ENCODE measurements at places on chromosomes 16 and 17. TPM values are rescaled to one million over a fixed set of nuclear protein-coding genes. Genes with fewer than 3 reads are reported as not detected.

The ATXN7L3 gene
- total RNA-seq = 68.5 TPM

The KRTAP4-5 gene
- total RNA-seq = not detected

The UTS2R gene
- not detected for total RNA-seq

The MT1G gene
- total RNA-seq = not detected

The CMTM2 gene
- total RNA-seq = not detected

The EARS2 gene
- total RNA-seq = 24.0 TPM

The SLFN14 gene
- total RNA-seq = not detected

The CHST4 gene
- total RNA-seq = 0.10 TPM

The OR4D1 gene
- 0.02 TPM for total RNA-seq

The CA4 gene
- total RNA-seq = not detected

The CDRT15 gene
- not detected for total RNA-seq

The C16orf82 gene
- not detected for total RNA-seq

The KLHL10 gene
- 0.07 TPM for total RNA-seq

The KRT40 gene
- total RNA-seq = not detected

The TMEM235 gene
- not detected for total RNA-seq

The JPH3 gene
- total RNA-seq = 2.5 TPM

The P2RX5 gene
- 21.8 TPM for total RNA-seq

The C16orf54 gene
- total RNA-seq = not detected

The OTOA gene
- 0.05 TPM for total RNA-seq

The DCUN1D3 gene
- total RNA-seq = 5.5 TPM

The C1QL1 gene
- 14.7 TPM for total RNA-seq

The SLC5A10 gene
- total RNA-seq = 0.23 TPM

The AANAT gene
- total RNA-seq = 0.27 TPM

The MAF gene
- total RNA-seq = 0.13 TPM

The GPRC5B gene
- 26.3 TPM for total RNA-seq

The HIC1 gene
- 1.6 TPM for total RNA-seq

The SPOP gene
- 41.0 TPM for total RNA-seq

The MT3 gene
- 0.28 TPM for total RNA-seq

The IGSF6 gene
- not detected for total RNA-seq

The GAS7 gene
- 0.29 TPM for total RNA-seq

The ULK2 gene
- total RNA-seq = 14.1 TPM

The DUSP3 gene
- 63.7 TPM for total RNA-seq

The CD300LF gene
- not detected for total RNA-seq

The CRYBA1 gene
- total RNA-seq = not detected

The HEATR9 gene
- total RNA-seq = not detected

The KCNJ2 gene
- total RNA-seq = 0.09 TPM

The GNAO1 gene
- 0.38 TPM for total RNA-seq

The MPP3 gene
- 14.2 TPM for total RNA-seq

The SNX20 gene
- not detected for total RNA-seq

The HOXB5 gene
- total RNA-seq = 1.5 TPM

The XYLT1 gene
- total RNA-seq = 0.76 TPM

The ABCC3 gene
- 153 TPM for total RNA-seq

The NPIPB13 gene
- 2.2 TPM for total RNA-seq

The MYO15B gene
- total RNA-seq = 63.8 TPM

The LPO gene
- not detected for total RNA-seq

The KRT24 gene
- not detected for total RNA-seq

The CCL5 gene
- total RNA-seq = 0.92 TPM

The ATP2A3 gene
- total RNA-seq = 5.3 TPM

The PRR11 gene
- 60.1 TPM for total RNA-seq

The SALL1 gene
- 0.11 TPM for total RNA-seq

The GPS1 gene
- total RNA-seq = 148 TPM

The SEPTIN1 gene
- total RNA-seq = 0.58 TPM

The CHST5 gene
- total RNA-seq = 0.04 TPM

The CTRB2 gene
- total RNA-seq = not detected

The OTOP3 gene
- total RNA-seq = 0.05 TPM

The AIPL1 gene
- not detected for total RNA-seq

The TUBB3 gene
- total RNA-seq = 235 TPM

The UNC13D gene
- 4.7 TPM for total RNA-seq

The SLC38A8 gene
- not detected for total RNA-seq

The WFIKKN2 gene
- total RNA-seq = not detected

All from A549 treated with CORT108297 at 1 μM for 4 hours (cell line).